Epithelial cell of proximal tubule (primary cell): ENCODE measurements at places on chromosomes 2 and 18. TPM values are rescaled to one million over a fixed set of nuclear protein-coding genes. Genes with fewer than 3 reads are reported as not detected.

GRCh38 chr2:229206548-229206947 is 64.5 kb downstream of the PID1 start:
- DNase-seq: no peak

Gene GPR39
- total RNA-seq: 9.0 and 10.8 TPM in 2 replicates

- no peak for DNase-seq
These were observed at the start of gene LOXHD1 for GRCh38 chr18:46657115-46657955. TSS of gene LOXHD1 (minus strand) at chr18:46657220. CDS start at chr18:46657033, 187 bp downstream.

DNA sequence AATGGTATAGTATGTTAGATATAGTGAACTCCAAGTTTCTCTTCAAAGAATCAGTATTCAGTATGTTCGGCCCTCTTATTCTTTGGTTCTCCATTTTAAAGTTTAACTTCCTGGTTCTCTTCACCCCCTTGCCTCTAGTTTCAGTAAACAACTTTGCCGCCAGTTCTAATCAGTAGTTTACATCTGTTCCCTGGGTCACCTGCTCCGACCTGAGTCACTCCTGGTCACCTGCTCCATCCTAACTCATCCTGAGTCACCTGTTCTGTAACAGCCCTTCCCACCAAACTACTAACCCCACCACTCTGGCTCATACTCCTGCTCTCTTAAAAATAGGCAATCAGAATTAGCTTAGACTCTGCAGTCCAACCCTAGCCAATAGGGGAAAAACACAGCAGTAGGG is 23.7 kb upstream of the TEX51 start:
- no peak for DNase-seq

DNA sequence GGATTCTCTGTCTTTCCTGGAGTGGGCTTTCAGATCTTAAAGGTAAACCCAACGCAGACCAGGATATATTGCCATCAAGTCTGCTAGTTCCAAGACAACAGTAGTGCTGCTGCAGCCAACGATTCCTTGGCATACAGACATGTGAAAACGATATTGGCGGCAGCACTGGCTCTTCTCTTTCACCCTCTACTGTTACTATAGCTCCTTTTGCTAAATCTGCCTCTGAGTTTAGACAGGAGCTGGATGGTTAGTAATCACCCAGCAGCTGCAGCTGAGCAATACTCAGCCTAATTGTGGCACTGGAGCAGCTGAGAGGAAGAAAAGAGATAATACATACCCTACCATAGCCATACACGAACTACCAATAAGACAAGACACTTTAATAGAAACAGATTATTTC is 4.0 kb downstream of the YES1 start:
- DNase-seq: no peak

DNA sequence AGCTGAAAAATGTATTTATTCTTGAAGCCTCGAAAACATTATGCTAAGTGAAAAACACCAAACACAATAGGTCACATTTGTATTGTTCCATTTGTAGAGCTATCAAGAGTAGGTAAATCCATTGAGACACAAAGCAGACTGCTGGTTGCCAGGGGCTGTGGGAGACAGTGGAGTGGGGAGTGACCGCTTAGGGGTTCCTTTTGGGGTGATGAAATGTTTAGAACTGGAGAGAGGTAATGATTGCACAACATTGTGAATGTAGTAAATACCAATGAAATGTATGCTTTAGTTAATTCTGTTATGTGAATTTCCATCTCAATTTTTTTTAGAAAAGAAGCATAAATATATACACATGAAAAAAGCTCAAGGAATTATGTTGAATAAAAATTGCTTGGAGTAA is 15.8 kb downstream of the KCTD18 start:
- no peak for DNase-seq

DNA sequence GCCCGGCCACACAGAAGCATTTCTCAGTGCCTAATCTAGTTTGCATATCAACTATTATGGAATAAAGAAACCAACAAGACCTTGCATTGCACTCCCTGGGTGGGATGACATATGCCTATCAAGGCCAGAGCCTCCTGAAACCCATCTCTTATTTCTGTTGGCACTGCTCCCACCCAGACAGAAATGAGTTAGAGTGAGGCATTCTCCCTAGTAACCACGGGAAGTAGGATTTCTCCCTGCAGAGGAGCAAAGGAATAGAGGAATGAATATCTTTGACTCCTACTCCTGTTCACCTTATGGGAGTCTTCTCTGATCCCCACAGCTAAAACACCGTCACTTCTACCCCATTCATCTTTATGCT is 24.2 kb upstream of the SCYGR1 start:
- no peak for DNase-seq

DNA sequence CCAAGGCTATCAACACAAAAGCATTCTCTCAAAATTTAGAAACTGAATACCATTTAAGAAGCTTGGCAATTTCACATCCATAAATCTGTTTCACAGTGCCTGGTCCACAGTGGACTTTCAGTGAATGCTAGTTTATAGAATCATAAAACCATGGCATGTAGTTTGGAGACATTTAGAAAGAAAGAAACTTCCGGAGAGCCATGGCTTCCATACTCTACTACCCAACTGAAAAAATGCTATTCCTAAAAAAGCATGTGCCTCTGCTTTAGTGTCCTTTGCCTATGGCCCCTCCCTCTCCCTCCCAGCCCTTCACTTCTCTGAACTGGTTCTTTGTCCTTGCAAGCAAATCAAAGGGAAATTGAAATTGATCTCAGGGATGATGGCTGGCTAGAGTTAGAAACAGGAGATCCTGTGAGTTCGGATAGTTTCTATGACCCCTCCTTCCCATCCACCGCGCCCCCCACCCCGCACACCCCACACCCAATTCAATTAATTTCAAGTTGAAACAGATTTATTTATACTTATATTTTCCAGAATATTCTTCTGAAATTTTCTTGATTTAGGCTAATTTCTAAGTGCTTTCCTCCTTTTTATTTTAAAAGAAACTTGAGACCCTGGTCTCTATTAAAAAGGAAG is 248.3 kb downstream of the TRIB2 start:
- DNase-seq: no peak

DNA sequence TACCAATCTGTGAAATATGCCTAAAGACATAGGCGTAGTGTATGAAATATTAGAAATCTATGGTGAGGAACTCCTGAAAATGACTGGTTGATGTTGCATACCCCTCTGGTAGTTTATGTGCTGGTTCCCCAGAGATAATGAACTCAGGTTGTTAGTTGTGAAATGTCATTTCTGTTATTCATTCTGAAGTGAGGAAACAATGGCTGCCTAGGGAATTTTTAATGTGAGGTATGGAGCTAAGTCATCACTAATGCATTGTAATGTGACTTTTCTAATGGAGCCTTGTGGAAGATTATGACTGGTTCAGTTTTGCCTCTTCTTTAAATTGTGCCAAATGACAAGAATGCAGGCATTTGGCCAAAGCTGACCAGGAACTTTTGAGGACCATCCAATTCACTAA is 61.6 kb upstream of the RAB27B start:
- no peak for DNase-seq
